ENCODE measurements at places on chromosomes 6 and 20. TPM values are rescaled to one million over a fixed set of nuclear protein-coding genes. Genes with fewer than 3 reads are reported as not detected.

The GLP1R gene
- total RNA-seq = not detected

The IYD gene
- total RNA-seq = not detected

GRCh38 chr6:18823782-18824386, 436.7 kb downstream of the RNF144B start:
- DNase-seq = peak; percentile 7

DNA sequence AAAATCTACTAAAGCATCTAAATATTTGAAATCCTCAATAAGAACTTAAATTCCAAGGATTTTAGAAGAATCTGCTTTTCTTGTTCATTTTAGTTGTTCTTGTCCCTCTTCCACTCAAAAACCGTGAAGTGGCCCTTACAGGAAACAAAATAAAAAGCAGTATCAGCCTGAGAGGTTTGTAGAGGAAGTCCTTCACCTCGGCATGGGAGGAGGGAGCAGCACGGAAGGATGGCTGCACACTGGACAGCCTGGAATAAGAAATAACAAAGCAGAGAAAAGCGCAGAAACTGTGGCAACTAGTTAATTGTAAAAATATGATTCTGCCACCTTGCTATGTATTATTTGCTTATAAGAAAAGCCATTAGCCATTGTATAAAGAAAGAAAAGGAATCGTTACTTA, 46.1 kb downstream of the RALGAPA2 start:
- DNase-seq = peak; percentile 30

DNA sequence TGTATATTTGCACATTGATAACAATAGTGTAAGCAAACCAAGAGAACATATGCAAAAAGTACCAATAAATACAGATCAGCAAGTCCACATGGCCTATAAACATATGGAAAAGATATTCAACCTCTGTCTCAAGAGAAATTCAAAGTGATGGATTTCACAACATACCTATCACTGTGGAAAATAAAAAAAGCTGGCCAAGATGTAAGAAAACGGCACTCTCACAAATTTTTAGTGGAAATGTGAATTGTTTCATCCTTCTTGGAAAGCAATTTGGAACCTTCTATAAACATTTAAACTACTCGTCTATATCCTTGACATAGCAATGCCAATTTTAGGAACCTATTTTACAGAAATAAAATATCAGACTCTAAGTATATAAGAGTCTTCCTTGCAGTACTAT, 559.8 kb downstream of the QKI start:
- DNase-seq = no peak

- no peak for DNase-seq
Observed at GRCh38 chr6:43078691-43079090, 2.6 kb downstream of the PTK7 start.

DNA sequence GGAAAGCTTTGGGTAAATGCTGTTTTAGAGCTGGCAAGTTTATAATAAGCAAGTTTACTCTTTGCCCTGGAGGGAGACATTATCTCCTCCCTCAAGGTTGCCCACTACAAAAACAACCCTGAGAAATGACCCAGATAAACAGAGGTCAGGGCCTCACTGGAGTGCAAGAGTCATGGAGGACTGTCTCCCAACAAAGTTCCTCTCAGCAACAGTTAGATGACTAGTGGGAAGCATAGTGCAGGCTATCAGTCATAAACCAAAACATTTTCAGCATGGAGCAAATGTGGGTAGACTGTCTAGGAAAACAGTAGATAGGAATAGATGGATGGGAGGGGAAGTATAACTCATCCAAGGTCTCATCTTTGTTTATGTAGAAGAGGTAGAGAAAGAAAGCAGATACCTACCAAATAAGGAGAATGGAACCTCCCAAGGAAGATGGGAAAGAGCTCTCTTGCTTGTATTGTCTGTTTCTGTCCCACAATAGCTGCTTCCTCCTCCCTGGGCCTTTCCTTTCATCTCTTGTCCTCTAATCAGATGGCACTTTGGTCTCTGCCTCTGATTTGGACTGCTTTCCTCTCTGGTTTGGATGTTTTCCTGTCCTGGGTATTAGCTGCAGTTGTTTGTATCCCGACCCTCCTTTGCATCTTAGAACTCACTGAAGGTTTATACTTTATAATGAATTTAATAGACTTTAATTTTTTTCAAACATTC, 95.4 kb downstream of the WASF1 start:
- DNase-seq = no peak

- DNase-seq = no peak
Observed at GRCh38 chr6:3921663-3922062, 72.5 kb downstream of the FAM50B start.

DNA sequence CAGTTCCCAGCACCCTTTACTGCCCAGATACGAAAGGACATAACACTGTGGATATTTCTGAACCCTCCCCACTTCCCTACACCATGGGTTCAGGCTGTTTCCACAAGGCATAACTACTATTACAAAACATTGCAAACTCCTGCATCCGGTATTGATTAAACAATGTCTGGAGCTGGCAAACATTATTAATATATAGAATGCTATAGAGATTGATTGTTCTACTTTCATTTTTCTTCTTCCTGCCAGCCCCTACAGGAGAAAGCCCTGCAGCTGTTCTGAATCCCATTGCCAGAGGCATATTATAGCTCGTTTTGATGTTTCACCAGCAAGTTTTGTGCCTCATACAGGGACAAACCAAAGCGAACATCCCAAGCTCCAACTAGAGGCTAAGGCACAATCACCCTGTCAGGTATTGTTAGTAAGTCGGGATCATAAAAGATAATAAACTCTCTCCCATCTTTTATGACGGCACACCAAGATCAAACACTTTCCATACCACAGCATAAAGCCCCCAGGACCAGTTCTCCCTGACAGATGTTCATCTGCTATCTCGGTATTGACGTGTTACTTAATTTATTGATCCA, 331.1 kb upstream of the NT5E start:
- DNase-seq = no peak

Data from endothelial cell of umbilical vein (primary cell).